Lung (tissue), 17 donors: ENCODE measurements at places on chromosomes 6 and 20. TPM values are rescaled to one million over a fixed set of nuclear protein-coding genes. Genes with fewer than 3 reads are reported as not detected.

The FAM209B gene
- 1.3 TPM for polyA plus RNA-seq

The OTOR gene
- polyA plus RNA-seq = not detected

The MLN gene
- polyA plus RNA-seq = not detected

The LPIN3 gene
- 16.4 TPM for polyA plus RNA-seq

The TSHZ2 gene
- polyA plus RNA-seq = 1.9 TPM

DNA sequence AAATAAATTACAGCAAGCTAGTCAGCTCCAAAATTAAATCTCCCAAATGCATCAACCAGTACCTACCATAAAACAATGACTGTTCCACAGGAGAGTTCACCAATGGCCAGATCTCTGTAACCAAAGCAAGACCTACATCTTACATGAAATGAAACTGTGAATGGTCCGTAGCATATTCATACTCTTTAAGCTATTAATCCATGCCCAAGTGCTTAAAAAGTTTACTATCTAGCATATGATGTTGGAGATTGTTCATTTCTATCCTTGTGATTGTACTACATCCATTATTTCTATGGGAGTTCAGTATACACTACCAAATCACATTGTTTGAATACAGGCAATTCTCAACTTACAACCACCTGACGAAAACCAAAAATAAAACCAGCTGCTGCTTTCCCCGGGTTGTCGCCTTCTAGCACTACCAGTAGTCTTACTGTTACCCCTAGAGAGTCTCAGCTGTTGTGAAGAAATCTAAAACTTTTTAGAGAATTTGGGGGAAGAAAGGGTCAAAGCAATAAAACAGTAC is 38.0 kb downstream of the HIVEP2 start:
- no peak for DNase-seq
- H3K4me1 ChIP-seq = peaks cover 7% of the 10 kb centered on the region
- no peaks in the 10 kb centered on the region for H3K27me3 ChIP-seq
- H3K36me3 ChIP-seq = no peaks in the 10 kb centered on the region
- no peak overlapping the region for H3K27ac ChIP-seq
- no peak overlapping the region for H3K4me3 ChIP-seq

DNA sequence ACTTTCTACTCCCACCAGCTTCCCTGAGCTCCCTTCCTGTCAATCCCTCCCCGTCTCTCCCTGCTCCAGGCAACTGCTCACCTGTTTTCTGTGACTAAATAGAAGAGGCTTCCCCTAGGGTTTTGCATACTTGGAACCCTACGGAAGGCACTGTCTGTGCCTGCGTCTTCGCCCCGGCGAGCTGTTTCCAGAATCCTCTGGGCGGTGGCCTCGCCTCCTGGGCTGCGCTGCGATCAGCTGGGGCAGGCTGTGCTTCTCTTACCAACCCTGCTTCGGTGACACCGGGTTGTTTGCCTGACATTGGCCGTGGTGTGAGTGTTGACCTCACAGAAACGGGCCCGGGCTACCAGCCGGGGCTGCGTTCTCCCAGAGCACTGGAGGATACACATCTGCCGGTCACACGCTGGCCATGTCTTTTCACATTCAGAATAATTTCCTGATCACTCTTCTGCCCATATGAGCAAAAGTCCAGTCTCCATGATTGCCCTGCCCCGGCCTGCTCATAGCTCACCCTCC is 29.4 kb upstream of the CCR6 start:
- no peak overlapping the region for H3K4me3 ChIP-seq
- no peaks in the 10 kb centered on the region for H3K36me3 ChIP-seq
- H3K27me3 ChIP-seq = no peaks in the 10 kb centered on the region
- DNase-seq = no peak
- no peaks in the 10 kb centered on the region for H3K4me1 ChIP-seq
- H3K27ac ChIP-seq = no peak overlapping the region

DNA sequence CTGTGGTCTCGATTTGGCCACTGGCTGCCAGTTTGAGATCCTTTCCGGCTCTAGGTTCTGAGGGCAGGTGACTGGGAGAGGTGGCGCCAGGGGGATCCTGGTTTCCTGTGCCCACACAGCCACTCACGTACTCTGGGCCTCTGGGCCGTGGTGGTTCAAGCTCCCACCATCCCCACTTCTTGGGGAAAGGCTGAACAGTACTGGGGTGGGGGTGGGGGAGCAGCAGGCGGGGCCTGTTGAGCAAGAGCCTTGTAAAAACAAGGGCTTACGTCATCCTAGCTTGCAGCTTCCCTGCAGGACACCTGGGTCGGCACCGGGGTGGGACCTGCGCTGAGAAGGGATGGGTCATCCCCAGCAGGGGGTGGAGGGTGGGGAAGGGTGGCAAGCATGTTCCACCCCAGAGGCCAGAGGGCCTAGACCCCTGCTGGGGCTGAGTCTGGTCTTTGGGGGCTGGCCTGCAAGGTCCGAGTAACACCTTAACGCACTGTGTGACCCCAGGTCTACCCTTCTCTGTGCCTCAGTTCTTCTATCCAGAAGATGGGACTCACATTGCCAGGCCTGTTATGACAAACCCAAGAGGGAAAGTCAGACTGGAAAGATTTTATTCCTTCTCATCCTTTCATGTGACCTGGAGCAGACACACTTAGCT is 3.1 kb upstream of the CEBPB start:
- no peak overlapping the region for H3K4me3 ChIP-seq
- H3K27ac ChIP-seq = peak overlapping the region; percentile 51
- no peaks in the 10 kb centered on the region for H3K27me3 ChIP-seq
- DNase-seq = no peak
- H3K4me1 ChIP-seq = no peaks in the 10 kb centered on the region
- H3K36me3 ChIP-seq = no peaks in the 10 kb centered on the region

GRCh38 chr6:137391061-137391814 is 103.0 kb downstream of the OLIG3 start:
- no peaks in the 10 kb centered on the region for H3K36me3 ChIP-seq
- no peaks in the 10 kb centered on the region for H3K27me3 ChIP-seq
- H3K27ac ChIP-seq = no peak overlapping the region
- H3K4me1 ChIP-seq = no peaks in the 10 kb centered on the region

- peaks cover 5% of the 10 kb centered on the region for H3K27me3 ChIP-seq
- no peaks in the 10 kb centered on the region for H3K36me3 ChIP-seq
- no peak overlapping the region for H3K4me3 ChIP-seq
- DNase-seq = peak; percentile 8
These were observed 89.2 kb upstream of the BHLHE23 start for GRCh38 chr20:63095718-63096654.

DNA sequence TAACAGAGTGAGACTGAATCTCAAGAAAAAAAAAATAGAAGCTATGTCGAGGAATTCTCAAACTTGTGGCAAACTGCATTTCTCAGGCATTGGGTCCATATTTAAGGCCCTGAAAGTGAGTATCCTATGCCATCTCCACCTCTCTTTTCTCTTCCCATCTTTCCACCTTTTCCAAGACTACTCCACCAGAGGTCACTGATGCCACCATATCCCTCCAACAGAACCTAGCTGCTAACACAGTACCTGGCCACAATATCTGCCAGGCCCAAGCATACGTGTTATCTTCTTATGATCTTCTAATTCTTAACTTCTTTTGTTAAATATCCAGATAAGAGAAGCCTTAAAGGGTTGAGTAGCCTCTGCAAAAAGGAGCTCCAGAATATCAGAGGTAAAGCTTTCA is 8.2 kb upstream of the ADGRF4 start:
- H3K27me3 ChIP-seq = no peaks in the 10 kb centered on the region
- no peak overlapping the region for H3K4me3 ChIP-seq
- no peaks in the 10 kb centered on the region for H3K36me3 ChIP-seq
- DNase-seq = no peak
- H3K4me1 ChIP-seq = peaks cover 5% of the 10 kb centered on the region

DNA sequence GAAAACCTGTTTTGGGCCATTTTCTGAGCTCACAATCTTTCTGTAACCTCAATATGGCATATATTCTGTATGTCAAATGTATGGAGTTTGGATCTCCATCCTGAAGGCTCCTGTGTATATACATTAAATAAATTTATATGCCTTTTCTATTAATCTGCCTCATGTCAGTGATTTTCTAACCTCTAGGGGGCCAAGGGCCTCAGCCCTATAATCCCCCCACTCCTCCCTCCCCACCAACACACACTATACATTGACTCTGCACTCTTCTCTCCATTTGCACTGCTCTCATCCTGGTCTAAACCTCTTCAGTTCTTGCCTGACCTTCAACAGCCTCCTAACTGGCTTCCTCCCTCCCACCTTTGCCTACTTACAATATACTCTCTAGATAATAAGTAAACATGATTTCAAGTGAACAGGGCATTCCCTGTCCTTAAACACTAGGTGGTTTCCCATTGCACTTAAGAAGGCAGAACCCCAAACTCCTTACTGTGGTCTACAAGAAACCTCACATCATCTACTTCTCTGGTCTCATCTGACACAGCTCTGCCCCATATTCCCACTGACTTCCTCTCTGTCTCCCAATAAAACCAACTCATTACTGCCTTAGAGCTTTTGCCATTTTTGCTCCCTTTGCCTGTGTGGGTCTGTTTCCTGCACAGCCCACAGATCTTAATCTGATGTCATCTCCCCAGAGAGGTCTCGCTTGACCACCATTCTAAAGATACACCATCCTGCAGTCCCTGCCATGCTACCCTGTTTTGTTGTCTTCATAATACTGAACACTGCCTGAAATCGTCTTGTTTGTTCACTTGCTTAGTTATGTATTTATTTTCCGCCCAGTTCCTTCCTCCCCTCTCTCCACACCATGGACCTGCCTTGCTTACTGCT is 213.7 kb downstream of the SYNE1 start:
- no peaks in the 10 kb centered on the region for H3K4me1 ChIP-seq
- H3K27me3 ChIP-seq = no peaks in the 10 kb centered on the region
- H3K36me3 ChIP-seq = no peaks in the 10 kb centered on the region
- no peak overlapping the region for H3K27ac ChIP-seq
- DNase-seq = no peak

DNA sequence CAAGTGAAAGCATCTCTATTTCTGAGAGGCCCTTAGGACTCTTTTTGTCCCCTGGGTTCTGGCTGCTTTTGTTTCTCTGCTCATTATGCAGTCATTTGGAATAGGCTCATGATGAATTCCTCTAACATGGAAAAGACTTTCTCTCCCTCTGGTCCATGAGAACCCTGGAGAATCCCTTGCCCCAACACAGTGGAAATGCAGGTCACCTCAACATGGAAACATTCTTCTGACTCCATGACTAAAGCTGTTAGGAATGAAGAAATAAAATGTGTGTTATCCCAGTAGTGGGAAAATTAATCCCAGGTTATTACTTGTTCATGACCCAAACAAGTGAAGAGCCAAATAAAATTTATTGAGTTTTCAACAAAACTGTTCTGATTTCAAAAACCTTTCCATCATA is 458.6 kb downstream of the EPM2A start:
- H3K4me3 ChIP-seq = no peak overlapping the region
- no peak for DNase-seq
- no peaks in the 10 kb centered on the region for H3K27me3 ChIP-seq
- peaks cover 4% of the 10 kb centered on the region for H3K4me1 ChIP-seq

GRCh38 chr6:143782481-143782880 is 60.7 kb upstream of the LTV1 start:
- no peaks in the 10 kb centered on the region for H3K27me3 ChIP-seq
- H3K4me1 ChIP-seq = no peaks in the 10 kb centered on the region
- H3K4me3 ChIP-seq = no peak overlapping the region
- H3K36me3 ChIP-seq = peaks cover 16% of the 10 kb centered on the region
- no peak for DNase-seq

GRCh38 chr20:10060226-10060625 is 25.4 kb downstream of the ANKEF1 start:
- DNase-seq = no peak
- no peaks in the 10 kb centered on the region for H3K36me3 ChIP-seq
- H3K27ac ChIP-seq = no peak overlapping the region
- H3K4me3 ChIP-seq = no peak overlapping the region
- no peaks in the 10 kb centered on the region for H3K27me3 ChIP-seq

GRCh38 chr20:33407796-33408195 is 6.5 kb upstream of the CDK5RAP1 start:
- H3K27ac ChIP-seq = no peak overlapping the region
- H3K4me3 ChIP-seq = no peak overlapping the region
- no peaks in the 10 kb centered on the region for H3K4me1 ChIP-seq
- no peaks in the 10 kb centered on the region for H3K27me3 ChIP-seq

GRCh38 chr20:34403063-34403827 is 40.2 kb downstream of the ITCH start:
- H3K27ac ChIP-seq = no peak overlapping the region
- no peak overlapping the region for H3K4me3 ChIP-seq
- peaks cover 2% of the 10 kb centered on the region for H3K4me1 ChIP-seq
- no peak for DNase-seq

- H3K27ac ChIP-seq = no peak overlapping the region
- H3K27me3 ChIP-seq = no peaks in the 10 kb centered on the region
- H3K4me3 ChIP-seq = no peak overlapping the region
- DNase-seq = peak; percentile 89
- no peaks in the 10 kb centered on the region for H3K36me3 ChIP-seq
These were observed 10.8 kb downstream of the BACH2 start for GRCh38 chr6:90285611-90286381.

DNA sequence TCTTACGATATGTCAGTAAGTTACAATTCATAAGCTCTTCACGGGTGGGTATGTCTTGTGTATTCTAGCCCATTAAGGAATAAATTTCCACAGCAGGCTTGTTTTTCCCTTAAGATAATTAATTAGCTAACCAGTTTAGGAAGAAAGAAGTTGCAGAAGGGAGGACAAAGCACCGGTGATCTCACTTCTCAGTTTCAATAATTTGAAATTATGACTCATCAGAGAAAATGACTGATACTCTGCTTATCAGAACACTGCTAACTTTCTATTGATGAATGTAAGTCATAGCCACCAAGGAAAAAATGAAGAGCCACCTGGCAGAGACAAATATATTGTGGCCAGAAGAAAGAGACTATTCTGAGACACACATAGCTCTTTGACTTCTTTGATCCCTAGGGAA is 35.0 kb upstream of the ENTPD6 start:
- H3K27me3 ChIP-seq = no peaks in the 10 kb centered on the region
- DNase-seq = no peak
- no peak overlapping the region for H3K27ac ChIP-seq
- no peaks in the 10 kb centered on the region for H3K36me3 ChIP-seq
- H3K4me3 ChIP-seq = no peak overlapping the region

GRCh38 chr6:85135376-85136094 is 314.3 kb upstream of the NT5E start:
- H3K36me3 ChIP-seq = no peaks in the 10 kb centered on the region
- no peak overlapping the region for H3K4me3 ChIP-seq
- no peak overlapping the region for H3K27ac ChIP-seq

GRCh38 chr20:49671433-49671832 is 42.2 kb downstream of the B4GALT5 start:
- H3K4me3 ChIP-seq = no peak overlapping the region
- H3K27me3 ChIP-seq = no peaks in the 10 kb centered on the region
- no peak for DNase-seq
- H3K4me1 ChIP-seq = no peaks in the 10 kb centered on the region

- no peaks in the 10 kb centered on the region for H3K27me3 ChIP-seq
- no peak overlapping the region for H3K27ac ChIP-seq
- peaks cover 19% of the 10 kb centered on the region for H3K4me1 ChIP-seq
- peaks cover 3% of the 10 kb centered on the region for H3K36me3 ChIP-seq
- H3K4me3 ChIP-seq = no peak overlapping the region
These were observed 83.5 kb downstream of the FOXO3 start for GRCh38 chr6:108644252-108644651.

GRCh38 chr20:52217689-52218395 is 26.3 kb upstream of the ZFP64 start:
- no peaks in the 10 kb centered on the region for H3K36me3 ChIP-seq
- H3K4me3 ChIP-seq = no peak overlapping the region
- DNase-seq = no peak
- no peaks in the 10 kb centered on the region for H3K27me3 ChIP-seq
- H3K4me1 ChIP-seq = no peaks in the 10 kb centered on the region

- no peak overlapping the region for H3K27ac ChIP-seq
- H3K27me3 ChIP-seq = no peaks in the 10 kb centered on the region
- peaks cover 27% of the 10 kb centered on the region for H3K4me1 ChIP-seq
- no peak for DNase-seq
- H3K36me3 ChIP-seq = no peaks in the 10 kb centered on the region
These were observed 468.0 kb downstream of the EPM2A start for GRCh38 chr6:145267076-145267867.
